ENCODE measurements at places on chromosomes 11 and 22. TPM values are rescaled to one million over a fixed set of nuclear protein-coding genes. Genes with fewer than 3 reads are reported as not detected.

The TSPAN32 gene
- total RNA-seq = not detected

The MYEOV gene
- not detected for total RNA-seq

The OR52E2 gene
- not detected for total RNA-seq

The CDC42BPG gene
- total RNA-seq = 24.0 TPM

The GAL3ST3 gene
- 2.3 TPM for total RNA-seq

The NUMA1 gene
- 712 TPM for total RNA-seq

The ACO2 gene
- 177 TPM for total RNA-seq

The TMPRSS4 gene
- total RNA-seq = 6.4 TPM

The CHRNA10 gene
- total RNA-seq = 0.96 TPM

The CARD18 gene
- total RNA-seq = not detected

The IFITM10 gene
- 2.6 TPM for total RNA-seq

The CLP1 gene
- 11.0 TPM for total RNA-seq

The OR51B4 gene
- not detected for total RNA-seq

The OR10D3 gene
- total RNA-seq = not detected

The HTR3A gene
- total RNA-seq = not detected

The TECTA gene
- total RNA-seq = 1.6 TPM

The GSTT2B gene
- 16.2 TPM for total RNA-seq

The ZNF214 gene
- total RNA-seq = 3.6 TPM

The SPI1 gene
- total RNA-seq = 13.4 TPM

The LRRC4C gene
- 0.28 TPM for total RNA-seq

The SPTBN2 gene
- 139 TPM for total RNA-seq

The P2RX3 gene
- total RNA-seq = not detected

The SLC22A25 gene
- not detected for total RNA-seq

The BAD gene
- 161 TPM for total RNA-seq

The GALNT18 gene
- 105 TPM for total RNA-seq

The MRGPRX4 gene
- total RNA-seq = not detected

The SCGB2A2 gene
- not detected for total RNA-seq

The SAA4 gene
- total RNA-seq = not detected

The HSCB gene
- 39.5 TPM for total RNA-seq

The CLTCL1 gene
- total RNA-seq = 26.2 TPM

The TMPRSS13 gene
- total RNA-seq = 14.7 TPM

The NEFH gene
- 887 TPM for total RNA-seq

The CSNK2A3 gene
- 1.1 TPM for total RNA-seq

The COPB1 gene
- total RNA-seq = 77.7 TPM

The GLYAT gene
- not detected for total RNA-seq

The PIH1D2 gene
- total RNA-seq = 13.7 TPM

The LARGE2 gene
- total RNA-seq = 33.6 TPM

The GRM5 gene
- 0.17 TPM for total RNA-seq

The FOXR1 gene
- total RNA-seq = not detected

The CALCA gene
- total RNA-seq = not detected

The DNAJB7 gene
- total RNA-seq = not detected

The SLC22A6 gene
- total RNA-seq = not detected

The PATE2 gene
- not detected for total RNA-seq

The AP5B1 gene
- 15.4 TPM for total RNA-seq

The MMP1 gene
- 1.2 TPM for total RNA-seq

The PHETA2 gene
- total RNA-seq = 8.5 TPM

The ENTHD1 gene
- total RNA-seq = 5.1 TPM

The POTEH gene
- 28.3 TPM for total RNA-seq

The ISX gene
- 0.14 TPM for total RNA-seq

The CRACR2B gene
- 23.2 TPM for total RNA-seq

The OR2AT4 gene
- not detected for total RNA-seq

The UBQLN3 gene
- 13.5 TPM for total RNA-seq

The ACRV1 gene
- total RNA-seq = 10.8 TPM

The ZBTB16 gene
- total RNA-seq = 230 TPM

The THAP7 gene
- 77.7 TPM for total RNA-seq
